ENCODE measurements at places on chromosomes 4 and X.

DNA sequence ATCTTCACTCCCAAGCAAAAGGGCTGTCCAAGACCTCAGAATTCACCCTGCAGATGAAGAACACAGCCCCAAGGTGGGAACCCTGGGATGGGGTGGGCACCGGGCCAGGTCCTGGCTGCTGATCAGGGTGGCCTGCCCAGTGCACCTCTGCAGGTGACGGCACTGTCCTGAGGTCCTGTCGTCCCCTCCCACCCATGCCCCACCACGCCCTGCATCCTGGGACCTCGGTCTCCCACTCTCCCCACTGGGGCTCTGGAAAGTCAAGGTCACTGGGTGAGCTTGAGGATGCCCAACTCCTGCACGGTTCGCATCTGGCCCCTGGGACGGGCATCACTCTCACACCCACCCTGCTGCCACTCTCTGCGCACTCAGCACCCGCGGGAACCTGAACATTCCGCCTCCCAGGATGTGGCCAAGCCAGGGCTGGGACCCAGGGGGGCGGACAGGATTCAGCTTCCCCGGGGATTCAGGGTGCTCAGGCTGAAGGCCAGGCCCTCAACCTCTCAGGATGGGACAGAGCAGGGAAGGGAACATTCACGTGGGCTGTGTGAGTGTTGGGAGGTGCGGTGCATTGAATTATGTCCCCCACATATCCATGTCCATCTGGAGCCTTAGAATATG lies 115.9 kb downstream of the CPZ start:
- no peak for DNase-seq

GRCh38 chr4:88775529-88775928 lies 77.9 kb upstream of the NAP1L5 start:
- DNase-seq = no peak

GRCh38 chrX:53163436-53163835 lies 61.6 kb downstream of the KDM5C start:
- DNase-seq = no peak

- DNase-seq = no peak
Observed at GRCh38 chr4:1802151-1802715, 9.1 kb downstream of the FGFR3 start.

GRCh38 chr4:86015412-86016350 lies 344.2 kb downstream of the MAPK10 start:
- no peak for DNase-seq

- DNase-seq = no peak
Observed at GRCh38 chr4:26741491-26741871, 119.2 kb upstream of the STIM2 start.

DNA sequence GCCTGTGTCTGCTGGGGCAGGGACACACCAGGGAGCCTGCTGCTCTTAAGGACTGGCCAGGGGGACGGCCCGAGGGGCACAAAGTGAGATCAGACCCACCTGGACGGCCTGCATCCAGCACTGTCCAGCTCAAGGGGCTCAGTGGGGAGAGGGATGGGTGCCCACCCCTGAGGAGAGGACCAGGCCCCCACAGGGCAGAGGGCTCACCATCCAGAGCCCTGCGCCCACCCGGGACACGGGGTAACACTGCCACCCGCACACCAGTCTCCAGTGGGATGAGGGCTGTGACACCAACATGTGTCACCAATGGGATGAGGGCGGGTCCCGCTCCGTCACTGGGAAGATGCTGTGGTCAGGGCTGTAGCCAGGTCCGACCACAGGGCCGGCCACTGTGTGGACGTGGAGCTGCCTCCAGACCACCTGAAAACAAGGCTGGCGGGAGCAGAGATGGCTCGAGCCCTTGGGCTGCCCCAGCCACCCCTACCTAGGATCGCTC lies 13.2 kb downstream of the DGKQ start:
- DNase-seq = no peak

DNA sequence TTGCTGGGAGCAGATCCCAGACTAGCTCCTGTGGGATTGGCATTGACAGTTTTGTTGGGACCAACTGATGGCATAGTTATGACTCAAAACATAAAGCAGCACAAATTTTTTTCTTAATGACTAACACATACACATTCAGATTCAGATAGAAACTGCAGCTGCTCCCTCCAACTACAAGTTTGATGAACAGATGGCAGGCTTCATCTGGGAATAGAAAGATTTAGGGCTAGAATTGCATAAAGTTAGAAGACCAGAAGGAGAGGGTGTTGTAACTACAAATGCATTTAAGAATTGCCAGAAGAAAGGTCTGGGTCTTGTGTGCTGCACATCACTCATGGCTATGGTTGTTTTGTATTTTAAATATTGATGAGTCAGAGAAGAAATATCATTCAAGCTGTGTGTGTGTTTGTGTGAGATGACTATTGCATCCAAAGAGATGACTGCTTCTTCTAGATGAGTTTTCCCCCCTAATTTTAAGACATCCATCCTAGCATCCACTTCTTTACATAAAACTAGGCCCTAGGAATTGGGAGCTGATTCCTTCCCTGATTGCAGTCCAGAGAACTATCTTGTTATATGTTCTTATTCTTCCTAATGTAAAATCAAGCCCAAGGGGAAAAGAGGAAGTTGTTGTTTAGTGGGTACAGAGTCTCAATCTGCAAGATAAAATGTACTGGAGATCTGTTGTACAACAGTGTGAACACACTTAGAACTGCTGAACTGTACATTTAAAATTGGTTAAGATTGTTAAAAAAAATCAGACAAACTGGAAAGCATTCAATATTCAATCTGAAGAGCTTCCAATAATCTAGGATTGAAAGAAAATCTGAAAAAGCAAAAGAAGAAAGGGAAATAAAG lies 175.1 kb downstream of the PARM1 start:
- DNase-seq = no peak

GRCh38 chrX:37686369-37686995 lies 891 bp downstream of the XK start:
- DNase-seq = no peak

DNA sequence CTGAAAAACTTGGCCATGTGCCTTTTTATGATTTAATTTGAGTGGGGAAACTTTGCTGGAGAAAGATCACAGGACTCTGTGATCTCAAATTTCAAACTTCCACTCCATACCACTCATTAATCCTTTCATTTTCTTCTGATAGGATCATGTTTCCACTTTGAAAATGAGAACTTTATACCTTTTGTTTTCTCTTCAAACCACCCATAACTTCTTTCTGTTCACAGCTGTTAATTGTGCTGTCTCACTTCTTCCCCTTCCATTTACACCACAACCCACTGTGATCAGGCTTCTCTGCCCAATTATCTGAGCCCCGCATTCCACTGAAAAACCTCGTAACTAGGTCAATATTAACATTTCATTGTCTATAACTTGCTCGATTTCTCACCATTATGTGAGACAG lies 47.0 kb upstream of the ARSJ start:
- DNase-seq = no peak

GRCh38 chr4:52423967-52424366 lies 235.1 kb downstream of the USP46 start:
- no peak for DNase-seq

DNA sequence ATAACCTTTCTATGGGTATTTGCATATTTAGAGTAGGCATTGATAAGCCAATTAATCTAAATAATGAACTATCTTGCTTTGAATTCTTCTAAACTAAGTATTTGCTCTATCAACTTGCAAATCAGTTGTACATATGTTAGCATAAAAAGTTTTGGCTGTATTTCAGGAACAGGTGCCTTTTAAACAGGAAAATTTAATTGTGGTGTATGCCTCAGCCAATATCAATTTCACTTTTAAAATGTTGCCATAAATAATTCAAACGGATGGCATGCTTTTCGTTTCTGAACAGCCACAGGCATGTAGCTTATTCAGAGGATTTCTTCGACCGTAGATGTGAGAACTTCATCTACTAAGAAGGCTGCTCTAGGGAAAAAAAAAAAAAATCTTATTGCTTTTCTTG lies 99.9 kb downstream of the DCLK2 start:
- DNase-seq = no peak

GRCh38 chrX:111521169-111521568 lies 9.7 kb downstream of the SERTM2 start:
- no peak for DNase-seq

DNA sequence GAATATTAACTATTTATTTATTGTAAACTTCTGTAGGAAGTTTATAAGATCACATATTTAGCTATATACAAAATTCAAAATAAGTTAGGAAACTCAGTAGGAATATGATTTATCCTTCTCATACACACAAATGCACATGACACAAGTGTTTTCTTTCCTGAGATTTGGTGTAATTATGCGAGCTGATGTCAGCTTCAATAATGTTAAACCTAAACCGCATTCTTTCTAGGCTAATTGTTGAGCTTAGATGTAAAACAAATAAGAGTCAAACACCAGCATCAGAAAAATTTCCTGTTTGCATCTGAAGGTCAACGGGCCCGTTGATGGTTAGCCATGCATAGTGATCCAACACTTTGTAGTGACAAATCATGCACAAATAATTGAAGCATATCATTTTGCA lies 30.8 kb downstream of the RASGEF1B start:
- no peak for DNase-seq

- DNase-seq = no peak
Observed at GRCh38 chrX:65017451-65017850, 41.2 kb upstream of the ZC4H2 start.

GRCh38 chr4:52554612-52555355 lies 104.3 kb downstream of the USP46 start:
- no peak for DNase-seq

- DNase-seq = no peak
Observed at GRCh38 chr4:119763386-119763785, 134.8 kb upstream of the PDE5A start.

DNA sequence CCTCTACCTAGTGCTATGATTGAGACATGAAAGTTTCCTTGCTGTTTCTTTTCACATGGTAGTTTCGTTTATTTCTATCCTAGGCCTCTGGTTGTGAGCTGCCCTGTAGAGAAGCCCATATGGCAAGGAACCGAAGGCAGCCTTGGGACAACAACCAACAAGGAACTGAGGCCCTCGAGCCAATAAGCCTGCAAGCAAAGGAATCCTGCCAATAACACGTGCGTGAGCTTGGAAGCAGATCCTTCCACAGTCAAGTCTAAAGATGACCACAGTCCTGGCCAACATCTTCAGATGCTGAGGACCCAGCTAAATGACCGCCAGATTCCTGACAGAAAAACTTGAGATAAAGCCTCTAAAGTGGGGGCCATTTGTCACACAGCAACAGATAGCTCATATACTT lies 100.4 kb upstream of the FAM9B start:
- no peak for DNase-seq

DNA sequence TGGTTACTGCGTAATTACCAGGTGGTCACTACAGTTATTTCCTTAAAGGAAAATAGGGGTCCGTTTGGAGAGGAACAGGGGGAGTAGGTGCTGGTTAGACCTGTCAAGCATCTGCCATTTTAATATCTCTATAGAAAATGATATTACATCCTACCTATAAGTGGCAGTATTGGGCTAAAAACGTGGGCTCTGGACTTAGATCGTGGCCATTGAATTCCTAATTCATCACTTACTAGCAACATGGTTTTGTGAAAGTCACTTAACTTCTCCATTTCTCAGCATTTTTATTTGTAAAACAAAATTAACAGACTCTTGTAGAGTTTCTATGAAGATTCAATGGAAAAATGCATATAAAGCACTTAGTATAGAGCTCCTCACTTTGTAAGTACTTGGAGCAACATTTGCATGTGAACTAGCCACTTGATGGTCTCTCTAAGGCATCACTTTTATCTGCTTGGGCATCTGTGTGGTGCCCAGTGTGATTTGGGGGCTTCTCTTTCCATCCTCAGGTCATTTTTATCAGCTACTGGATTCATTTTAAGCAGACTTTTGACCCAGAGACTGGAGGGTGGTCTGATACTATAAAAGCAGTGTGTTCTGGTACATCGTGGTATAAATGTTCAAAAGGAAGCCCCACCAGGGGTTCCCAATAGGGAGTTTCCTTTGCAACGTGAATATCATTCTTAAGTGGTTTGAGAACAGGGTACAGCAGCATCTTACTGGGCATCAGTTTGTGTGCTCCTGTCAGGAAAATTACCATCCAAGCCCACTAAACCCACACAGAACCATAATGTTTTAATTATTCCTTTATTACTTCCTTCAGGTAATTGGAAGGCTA lies 42.7 kb upstream of the RASSF6 start:
- DNase-seq = no peak

DNA sequence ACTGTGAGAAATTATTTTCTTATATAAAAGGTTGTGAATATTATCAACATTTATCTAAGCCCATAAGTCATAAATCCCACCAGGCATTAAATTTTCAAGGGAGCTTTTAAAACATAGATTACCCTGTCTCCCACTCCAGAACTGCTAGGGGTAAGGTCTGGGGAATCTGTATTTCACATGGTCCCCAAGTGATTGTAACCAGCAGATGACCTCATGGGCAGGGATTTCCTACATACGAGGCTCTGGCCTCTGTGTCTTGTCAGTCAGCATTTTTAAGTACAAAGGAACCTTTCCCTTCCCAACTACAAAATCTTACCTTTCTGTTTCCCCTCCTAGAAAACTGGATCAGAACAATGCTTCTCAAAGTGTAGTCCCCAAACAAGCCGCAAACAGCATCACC lies 188.6 kb downstream of the TSPAN5 start:
- no peak for DNase-seq

GRCh38 chrX:64456828-64457227 lies 61.6 kb upstream of the MTMR8 start:
- DNase-seq = no peak

DNA sequence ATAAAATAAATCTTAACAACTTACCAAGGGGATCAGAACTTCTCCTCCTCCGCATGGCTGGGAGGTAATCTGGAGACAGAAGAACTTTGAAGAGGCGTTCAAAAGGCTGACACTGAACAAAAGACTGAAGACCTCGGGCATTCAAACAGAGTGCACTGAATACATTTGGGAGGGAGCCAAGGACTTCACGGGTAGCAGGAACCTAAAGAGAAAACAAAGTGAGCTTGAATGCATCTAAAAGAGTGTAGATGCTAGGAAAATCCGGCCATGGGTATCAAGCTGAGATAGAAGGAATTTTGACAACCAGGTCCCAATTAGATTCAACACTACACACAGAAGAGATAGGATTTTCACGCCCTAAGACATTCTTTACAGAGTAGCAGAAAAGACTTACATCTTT lies 69.6 kb downstream of the HUWE1 start:
- no peak for DNase-seq

DNA sequence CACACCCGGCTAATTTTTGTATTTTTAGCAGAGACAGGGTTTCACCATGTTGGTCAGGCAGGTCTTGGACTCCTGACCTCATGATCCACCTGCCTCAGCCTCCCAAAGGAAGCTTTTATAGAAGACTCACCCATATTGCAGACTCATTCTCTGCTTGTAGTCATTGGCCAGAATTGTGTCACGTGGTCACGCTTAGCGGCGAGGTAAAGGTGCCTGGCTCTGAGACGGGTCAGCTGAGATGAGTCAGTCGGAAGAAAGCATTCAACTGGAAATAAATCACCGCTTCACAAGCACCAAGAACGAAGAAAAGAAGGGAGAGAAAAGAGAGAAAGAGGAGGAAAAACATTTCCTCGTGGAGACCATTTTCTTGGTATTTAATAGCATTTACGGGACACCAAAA lies 218.8 kb upstream of the NOCT start:
- no peak for DNase-seq

- no peak for DNase-seq
Observed at GRCh38 chrX:7389576-7389975, 241.6 kb upstream of the PUDP start.

GRCh38 chr4:148116969-148117368 lies 325.2 kb downstream of the NR3C2 start:
- no peak for DNase-seq

GRCh38 chr4:8710416-8710815 lies 117.9 kb downstream of the CPZ start:
- no peak for DNase-seq

GRCh38 chrX:69045616-69046345 lies 119.5 kb downstream of the PJA1 start:
- no peak for DNase-seq

- no peak for DNase-seq
Observed at GRCh38 chr4:83112678-83113428, 1.7 kb downstream of the PLAC8 start.
